ENCODE measurements at places on chromosomes 4 and X. TPM values are rescaled to one million over a fixed set of nuclear protein-coding genes. Genes with fewer than 3 reads are reported as not detected.

DNA sequence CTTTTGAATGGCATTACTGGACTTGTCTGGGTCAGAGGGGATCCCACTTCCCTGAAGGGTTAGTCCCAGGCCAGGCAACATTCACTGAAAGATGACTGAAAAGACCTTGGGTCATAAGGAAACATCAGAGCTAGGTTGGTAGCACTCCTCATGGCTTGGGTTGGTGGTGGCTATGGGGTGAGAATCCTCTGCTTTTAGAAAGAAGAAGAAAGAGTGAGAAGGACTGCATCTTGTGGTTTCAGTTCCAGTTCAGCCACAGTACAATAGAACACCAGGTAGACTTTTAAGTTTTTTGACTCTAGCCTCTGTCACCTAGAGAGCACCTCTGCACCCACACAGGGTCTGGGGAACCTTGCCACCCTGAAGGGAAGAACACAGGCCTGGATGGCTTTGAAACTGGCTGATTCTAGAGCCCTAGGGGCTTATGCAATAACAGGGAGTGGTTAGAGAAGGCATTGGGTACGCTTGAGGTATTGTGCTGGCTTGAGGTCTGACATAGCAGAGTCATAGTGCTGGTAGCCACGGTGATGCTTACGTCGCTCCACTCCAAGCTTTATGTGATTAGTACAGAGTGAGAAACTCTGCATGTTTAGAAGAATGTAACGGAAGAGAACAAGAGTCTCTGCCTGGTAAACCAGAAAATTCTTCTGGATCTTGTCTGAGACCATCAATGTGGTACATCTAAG lies 36.5 kb downstream of the PRR32 start:
- DNase-seq, result no peak

- DNase-seq, result peak; percentile 56
Observed at GRCh38 chrX:78619834-78620233, 39.3 kb downstream of the RTL3 start.

DNA sequence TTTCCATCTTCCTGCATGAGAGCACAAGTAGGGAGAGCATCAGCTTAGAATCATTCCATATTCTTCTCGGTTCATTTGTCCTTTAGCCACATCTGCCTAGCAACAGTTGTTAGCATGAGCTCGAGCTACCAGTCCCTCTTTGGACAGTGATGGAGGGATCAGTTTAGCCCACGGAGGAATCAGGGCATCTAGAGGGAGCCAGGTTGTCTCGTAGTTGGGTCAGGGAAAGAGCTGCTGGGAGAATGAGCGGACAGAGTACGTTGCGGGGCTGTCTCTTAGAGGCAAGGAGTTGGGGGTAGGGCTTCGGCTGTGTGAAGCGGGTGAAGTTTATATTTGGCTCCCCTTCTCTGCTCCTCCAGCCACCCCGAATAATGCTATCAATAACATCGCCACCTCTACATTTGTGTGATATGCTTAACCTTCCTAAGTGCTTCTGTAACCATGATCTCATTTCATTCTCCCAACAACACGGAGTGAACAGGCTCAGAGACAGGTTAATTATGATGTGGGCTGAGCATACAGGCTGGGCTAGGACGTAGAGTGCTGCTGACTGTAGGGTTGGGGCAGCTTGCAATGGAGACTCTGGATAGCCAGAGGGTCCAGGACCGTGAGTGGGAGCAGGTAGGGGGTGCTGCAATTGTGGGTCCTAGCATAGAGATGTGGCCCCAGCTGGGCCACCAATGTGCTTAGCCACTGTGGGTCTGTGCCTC lies 72.6 kb downstream of the FRMPD3 start:
- no peak for DNase-seq

- DNase-seq, result no peak
Observed at GRCh38 chr4:35697210-35697736, 547.0 kb downstream of the ARAP2 start.

DNA sequence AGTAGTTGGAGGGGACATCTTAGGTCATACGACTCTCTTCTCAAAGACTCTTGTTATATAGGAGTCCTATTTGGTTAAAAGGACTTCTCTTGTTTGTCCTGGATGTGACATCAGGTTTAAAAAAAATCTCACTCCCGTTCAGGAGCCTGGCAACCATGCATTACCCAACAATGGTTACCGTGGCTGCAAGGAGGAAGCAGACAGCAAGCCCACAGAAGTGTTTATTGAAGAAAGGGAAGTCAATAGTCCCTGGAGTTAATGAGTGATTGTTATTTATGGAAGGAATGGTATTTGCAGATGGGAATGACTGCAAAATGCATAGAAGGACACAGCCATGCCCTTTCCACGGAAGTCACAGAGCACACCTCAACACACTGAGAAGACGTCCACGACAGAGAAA lies 75.9 kb upstream of the ENPP6 start:
- no peak for DNase-seq

GRCh38 chrX:12434493-12434892 lies 296.2 kb downstream of the FRMPD4 start:
- DNase-seq, result no peak

- no peak for DNase-seq
Observed at GRCh38 chrX:116480059-116480458, 17.3 kb upstream of the CT83 start.

DNA sequence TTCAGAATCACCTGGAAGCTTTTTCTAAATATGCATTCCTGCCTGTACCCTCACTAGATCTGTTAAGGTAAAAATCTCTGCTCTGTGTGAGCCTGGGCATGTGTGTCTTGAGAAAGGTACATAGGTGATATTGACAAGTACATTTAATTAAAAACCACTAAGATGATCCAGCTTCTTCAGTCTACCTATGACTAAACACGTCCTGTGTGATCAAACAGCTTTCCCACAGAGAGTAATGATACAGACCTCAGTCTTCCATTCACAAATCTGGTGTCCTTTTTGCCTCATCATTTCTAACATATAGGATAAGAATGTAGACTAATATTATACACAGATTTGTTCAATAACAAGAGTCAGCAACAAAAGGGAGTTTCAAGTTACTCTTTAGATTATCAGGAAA lies 42.6 kb downstream of the GALNT7 start:
- no peak for DNase-seq

GRCh38 chr4:98092833-98093439 lies 50.3 kb downstream of the STPG2 start:
- peak; percentile 35 for DNase-seq

DNA sequence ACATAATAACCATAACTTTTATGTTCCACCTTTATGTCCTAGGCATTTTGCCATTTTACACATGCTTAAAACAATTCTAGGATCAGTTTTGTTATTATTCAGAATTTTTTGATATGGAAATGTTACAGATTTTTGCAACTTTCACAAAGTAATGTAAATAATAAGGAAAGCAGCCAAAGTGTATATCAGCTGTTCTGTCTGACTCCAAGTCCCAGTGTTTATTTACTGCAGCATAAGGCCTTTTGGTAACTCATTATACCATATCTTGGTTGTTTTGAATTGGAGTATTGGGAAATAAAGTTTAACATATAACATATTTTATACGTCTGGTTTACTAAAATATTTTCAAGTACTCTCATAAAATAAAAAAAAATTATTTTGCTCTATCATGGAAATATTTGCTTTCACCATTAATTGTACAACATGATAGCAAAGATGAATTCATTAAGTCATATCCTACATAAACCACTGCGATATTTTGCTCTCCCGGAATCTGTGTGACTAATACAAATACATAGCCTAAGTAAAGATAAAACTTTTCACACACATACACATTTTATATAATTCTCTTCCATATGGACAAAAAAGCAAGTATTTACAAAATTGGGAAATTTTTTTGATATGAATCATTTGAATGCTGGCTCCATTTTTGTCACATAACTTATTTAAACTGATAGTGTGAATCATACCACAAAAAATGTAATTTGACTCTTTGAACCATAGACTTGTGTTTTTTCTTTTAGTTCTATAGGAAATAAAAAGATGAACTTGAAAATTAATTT lies 399.0 kb downstream of the PABPC4L start:
- DNase-seq, result peak; percentile 30

- no peak for DNase-seq
Observed at GRCh38 chr4:159429693-159430035, 326.8 kb downstream of the RAPGEF2 start.

- DNase-seq, result peak; percentile 2
Observed at GRCh38 chrX:99301990-99302389, 1108.1 kb downstream of the PCDH19 start.

DNA sequence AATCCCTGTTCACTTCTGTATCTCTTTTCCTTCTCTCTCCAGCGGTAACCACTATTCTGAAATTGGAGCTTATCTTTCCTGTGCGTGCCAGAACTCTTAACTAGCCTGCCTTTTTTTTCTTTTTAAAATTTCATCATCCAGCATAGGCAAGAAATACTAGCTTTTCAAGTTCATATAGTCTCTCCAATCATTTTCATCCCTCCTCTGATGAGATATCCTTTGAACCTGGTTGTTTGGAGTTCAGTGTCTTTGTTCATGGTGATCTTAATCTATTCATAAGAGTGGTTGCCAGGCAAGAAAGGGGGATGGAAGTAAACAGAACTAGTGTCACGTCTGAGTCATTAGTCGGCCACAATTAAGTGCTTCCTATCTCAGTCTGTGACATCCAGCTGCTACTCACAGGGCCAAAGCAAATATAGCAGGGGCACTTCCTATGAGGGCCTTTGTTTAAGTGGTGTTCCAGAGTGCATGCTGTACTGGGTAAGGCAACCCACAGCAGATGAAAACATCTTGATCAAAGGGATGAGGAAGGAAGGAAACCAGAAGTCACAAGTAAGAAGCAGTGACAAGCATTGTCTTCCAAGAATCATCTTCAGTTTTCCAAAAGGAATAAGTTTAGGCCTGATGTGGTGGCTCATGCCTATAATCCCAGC lies 56.4 kb upstream of the XIAP start:
- peak; percentile 78 for DNase-seq

DNA sequence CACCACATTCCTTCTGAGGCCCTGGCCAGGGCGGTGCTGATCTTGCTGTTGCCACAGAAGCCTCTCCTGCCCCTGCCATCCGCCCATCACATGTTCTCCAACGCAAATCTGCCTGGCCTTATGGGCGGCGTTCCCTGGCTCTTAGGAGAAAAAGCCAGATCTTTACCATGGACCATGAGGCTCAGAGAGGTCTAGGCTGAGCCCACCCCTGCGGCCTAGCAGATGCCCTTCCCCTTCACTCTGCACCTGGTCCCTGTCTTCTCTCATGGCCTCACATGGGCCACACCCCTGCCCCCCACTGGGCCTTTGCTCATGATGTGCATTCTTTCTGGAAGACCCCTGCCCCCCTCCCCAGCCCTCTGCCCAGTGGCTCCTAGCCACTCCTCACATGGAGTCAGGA lies 78.5 kb downstream of the CRMP1 start:
- no peak for DNase-seq

DNA sequence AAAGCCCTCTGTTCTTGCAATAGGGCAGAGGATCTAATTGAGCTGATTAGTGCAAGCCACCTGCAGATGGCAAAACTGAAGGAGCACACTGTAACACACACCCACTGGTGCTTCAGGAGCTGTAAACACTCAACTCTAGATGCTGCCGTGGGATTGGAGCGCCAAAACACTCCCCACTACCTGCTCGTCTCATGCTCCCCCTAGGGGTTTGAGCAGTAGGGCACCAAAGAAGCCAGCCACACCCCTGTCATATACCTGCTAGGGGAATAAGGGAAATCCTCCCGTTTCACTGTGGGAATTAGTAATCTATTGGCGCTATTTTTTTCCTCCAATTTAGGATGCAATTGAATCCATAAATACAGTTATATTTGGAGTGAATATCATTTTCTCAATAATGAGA lies 360.2 kb downstream of the GLUD2 start:
- no peak for DNase-seq

DNA sequence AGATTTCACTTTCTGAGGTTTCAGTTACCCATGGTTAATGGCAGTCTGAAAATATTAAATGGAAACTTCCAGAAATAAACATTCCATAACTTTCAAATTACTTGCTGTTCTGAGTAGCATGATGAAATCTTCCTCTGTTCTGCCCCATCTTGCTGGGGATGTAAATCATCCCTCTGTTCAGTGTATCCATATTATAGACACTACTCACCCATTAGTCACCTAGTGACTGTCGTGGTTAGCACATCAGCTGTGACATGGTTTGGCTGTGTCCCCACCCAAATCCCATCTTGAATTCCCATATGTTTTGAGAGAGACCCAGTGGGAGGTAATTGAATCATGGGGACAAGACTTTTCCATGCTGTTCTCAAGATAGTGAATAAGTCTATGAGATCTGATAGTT lies 125.5 kb upstream of the GIMD1 start:
- peak; percentile 65 for DNase-seq

DNA sequence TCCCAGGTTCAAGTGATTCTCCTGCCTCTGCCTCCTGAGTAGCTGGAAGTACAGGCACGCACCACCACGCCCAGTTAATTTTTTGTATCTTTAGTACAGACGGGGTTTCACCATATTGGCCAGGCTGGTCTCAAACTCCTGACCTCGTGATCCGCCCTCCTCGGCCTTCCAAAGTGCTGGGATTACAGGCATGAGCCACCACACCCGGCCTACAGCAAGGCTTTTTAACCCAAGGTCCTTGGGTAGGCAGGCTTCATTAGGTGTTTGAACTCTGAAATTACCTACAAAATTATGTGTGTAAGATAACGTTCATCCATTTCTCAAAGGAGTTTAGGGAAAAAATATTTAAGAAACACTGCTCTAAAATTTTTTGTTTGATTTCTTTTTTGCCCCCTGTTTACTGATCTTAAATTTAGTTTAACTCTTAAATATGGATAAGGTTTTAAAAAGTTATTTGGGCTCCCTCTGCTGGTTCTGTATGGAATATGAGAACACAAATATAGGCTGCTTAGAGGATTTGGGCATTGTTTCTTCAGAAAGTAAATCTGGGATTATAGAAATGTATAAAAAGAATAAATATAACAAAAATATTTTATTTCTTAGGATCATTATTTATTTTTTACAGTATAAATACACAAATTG lies 92.8 kb downstream of the CBR4 start:
- peak; percentile 71 for DNase-seq

UBL4A gene
- 53.0 TPM for total RNA-seq

CT47B1 gene
- total RNA-seq, result not detected

TMEM35A gene
- total RNA-seq, result 0.76 TPM

NUDT11 gene
- 12.4 TPM for total RNA-seq

AFP gene
- not detected for total RNA-seq

Data from GM23248 (cell line).